KBM-7 (cell line): ENCODE measurements at places on chromosomes 4 and X.
A peak's percentile ranks its signal among the peaks of the same experiment; 100 is the strongest.

- DNase-seq: no peak
These were observed 330.3 kb downstream of the CBLL2 start for GRCh38 chrX:22603060-22603459.

DNA sequence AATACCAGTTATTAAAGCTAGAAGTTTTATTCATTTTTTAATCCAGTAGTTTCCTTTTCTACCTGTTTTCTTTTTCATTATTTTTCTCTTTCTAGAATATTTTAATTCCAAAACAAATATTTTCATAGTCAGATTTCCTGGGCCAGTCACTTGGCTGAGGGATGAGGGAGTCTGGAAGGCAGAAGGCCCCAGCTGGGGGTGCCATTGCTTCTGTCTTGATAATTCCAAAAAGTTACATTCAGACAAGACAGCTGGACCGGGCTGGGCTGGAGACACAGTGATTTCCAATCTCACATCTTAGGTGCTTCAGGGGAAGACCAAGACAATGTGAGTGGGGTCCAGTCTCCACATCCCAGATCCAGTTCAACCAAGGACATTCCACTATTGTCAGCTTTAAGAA is 263.5 kb downstream of the TMA16 start:
- DNase-seq: no peak

GRCh38 chr4:1113311-1114009 is at the start of gene RNF212:
Gene RNF212 (minus strand): TSS chr4:1113564. CDS start chr4:1113464, 100 bp downstream.
- no peak for DNase-seq

- no peak for DNase-seq
These were observed 83.7 kb downstream of the HTRA3 start for GRCh38 chr4:8353158-8353669.

DNA sequence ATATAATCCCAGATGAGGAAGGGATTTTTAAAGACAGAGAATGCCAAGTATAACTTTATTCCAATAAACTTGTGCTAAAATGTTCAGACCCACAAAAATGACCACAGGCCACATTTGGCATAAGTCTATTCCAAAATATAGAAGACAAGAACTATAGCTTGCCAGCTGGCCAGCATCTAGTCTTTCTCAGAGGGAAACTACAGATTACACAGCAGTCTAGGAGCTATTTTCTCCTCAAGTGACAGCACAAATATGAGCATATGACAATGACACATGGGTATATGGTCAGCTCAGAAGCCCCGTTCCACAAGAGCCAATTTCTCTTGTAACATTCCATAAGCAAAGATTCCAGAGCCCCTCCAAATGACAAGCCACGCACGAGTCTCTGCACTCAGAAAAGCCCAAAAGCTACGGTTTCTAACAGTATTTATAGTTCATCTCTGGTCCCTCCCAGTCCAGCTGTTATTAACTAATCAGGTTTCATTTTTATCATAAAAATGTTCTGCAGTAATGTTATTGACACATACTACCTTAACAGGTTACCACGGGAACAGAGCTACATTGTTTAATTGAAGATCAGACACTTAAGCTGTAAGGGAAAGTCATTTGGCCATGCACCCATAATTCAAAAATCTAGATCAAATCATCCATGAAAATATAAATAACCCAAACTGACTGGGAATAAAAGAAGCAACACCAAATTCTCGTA is 70.3 kb downstream of the RAB28 start:
- DNase-seq: no peak

- no peak for DNase-seq
These were observed 385.9 kb upstream of the MAD2L1 start for GRCh38 chr4:120452536-120452935.

DNA sequence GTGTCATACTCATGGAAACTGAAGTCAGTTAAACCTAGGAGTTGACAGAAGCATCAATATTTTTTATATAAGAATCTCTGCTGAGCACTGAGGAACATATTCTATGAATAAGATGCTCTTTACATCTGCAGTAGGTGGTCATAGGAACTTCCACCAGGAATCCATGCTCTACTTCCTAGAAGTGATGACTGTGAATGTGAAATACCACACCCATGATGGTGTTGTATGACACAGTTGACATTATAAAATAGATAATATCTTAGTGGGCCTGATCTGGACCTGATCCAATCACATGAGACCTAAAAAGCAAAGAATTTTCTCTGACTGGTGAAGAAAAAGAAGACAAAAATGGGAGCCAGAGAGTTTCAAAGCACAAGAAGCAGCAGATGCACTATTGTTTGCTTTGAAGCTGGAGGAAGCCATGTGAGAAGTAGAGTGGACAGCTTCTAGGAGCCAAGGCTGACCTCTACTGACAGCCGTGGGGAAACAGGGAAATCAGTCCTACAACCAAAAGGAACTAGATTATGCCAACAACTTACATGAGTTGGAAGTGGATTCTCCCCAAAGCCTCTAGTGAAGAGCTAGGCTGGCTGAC is 68.6 kb upstream of the HS3ST1 start:
- no peak for DNase-seq

GRCh38 chr4:186449954-186450353 is 105.4 kb downstream of the MTNR1A start:
- peak; percentile 12 for DNase-seq

DNA sequence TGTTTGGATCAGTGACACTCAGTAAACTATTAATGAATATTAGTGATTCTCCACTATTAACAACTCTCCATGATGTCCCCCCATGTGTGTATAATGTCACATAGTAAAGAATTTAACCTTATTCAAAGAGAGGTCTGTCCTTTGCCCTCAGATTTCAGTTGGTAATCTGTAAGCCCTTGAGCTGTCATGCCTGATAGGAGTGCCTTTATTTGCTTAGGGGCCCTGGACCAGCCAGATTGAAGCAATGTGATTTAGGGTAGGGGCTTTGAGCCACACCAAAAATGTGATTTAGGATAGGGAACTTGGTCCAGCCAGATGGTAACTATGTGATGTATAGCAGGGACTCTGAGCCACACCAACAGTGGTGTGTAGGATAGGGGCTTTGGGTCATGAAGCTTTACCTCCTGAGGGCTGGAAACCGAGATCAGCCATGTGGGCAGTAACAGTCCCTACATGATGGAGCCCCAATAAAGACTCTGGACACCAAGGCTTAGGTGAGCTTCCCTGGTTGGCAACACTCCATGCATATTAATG is 44.3 kb upstream of the PAGE4 start:
- no peak for DNase-seq

- peak; percentile 43 for DNase-seq
These were observed 57.2 kb downstream of the IRF2 start for GRCh38 chr4:184416913-184417734.

DNA sequence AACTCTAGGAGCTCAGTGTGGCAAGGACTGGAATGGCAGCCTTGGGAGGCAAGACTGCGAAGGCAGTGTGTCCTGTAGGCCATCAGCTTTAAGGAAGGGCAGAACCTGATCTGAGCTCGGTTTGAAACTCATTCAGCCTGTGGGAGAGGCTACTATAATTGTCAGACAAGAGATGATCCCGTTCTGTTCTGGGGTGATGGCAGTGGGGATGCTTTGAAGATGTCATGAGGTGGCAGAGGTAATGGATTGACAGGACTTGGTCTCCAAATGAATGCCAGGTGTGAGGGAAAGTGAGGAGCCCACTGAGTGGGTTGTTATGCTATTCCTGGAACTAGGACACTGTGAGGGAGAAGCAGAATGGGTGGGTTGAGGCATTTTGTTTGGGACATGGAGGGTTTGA is 144.9 kb downstream of the PJA1 start:
- DNase-seq: no peak

DNA sequence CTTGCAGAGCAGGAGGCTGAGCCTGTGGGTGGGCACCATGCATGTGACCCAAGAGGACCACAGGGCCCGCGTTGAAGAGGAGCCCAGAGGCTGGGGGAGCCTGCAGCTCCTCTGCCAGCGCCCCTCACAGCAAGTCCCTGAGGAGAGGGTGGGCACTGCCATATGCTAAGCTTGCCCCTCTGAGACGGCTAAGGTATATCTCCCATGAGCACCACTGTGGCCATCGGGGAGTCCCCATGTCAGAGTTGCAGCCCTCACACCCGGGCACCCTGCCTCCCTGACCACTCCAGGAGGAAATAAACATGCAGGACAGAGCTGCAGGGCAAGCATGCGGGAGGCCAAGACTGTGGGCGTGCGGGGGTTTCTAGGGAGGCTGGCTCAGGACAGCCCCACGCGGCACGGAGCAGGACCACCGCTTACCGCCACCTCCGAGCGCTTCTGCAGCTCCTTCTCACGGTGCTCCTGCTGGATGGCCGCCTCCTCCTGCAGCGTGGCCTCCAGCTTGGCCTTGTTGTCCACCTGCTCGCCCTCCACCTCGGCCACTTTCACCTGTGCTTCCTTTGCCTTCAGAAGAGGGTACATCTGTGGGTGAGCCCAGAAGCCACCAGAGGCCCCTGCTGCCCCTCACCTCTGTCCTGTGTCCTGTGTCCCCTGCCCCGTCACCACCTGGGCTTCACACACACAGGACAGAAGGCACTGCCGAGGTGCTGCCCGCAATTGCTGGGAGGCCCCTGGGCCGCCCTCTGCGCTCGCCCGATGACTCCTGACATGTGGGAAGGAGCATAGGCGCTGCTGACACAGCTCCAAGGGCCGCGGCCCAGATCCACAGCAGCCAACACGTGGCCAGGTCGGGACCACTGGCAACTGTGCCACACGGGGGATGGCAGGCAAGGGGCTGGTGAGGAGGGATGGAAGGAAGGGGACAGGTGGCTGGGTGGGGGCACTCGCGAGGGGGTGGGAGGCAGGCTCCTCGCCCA is 29.8 kb downstream of the FGFR3 start:
- no peak for DNase-seq

- DNase-seq: peak; percentile 68
These were observed 20.3 kb downstream of the SMS start for GRCh38 chrX:21960569-21961541.

GRCh38 chr4:11805842-11806241 is 377.1 kb upstream of the HS3ST1 start:
- peak; percentile 27 for DNase-seq

- no peak for DNase-seq
These were observed 47.1 kb upstream of the CASK start for GRCh38 chrX:41970419-41970818.

DNA sequence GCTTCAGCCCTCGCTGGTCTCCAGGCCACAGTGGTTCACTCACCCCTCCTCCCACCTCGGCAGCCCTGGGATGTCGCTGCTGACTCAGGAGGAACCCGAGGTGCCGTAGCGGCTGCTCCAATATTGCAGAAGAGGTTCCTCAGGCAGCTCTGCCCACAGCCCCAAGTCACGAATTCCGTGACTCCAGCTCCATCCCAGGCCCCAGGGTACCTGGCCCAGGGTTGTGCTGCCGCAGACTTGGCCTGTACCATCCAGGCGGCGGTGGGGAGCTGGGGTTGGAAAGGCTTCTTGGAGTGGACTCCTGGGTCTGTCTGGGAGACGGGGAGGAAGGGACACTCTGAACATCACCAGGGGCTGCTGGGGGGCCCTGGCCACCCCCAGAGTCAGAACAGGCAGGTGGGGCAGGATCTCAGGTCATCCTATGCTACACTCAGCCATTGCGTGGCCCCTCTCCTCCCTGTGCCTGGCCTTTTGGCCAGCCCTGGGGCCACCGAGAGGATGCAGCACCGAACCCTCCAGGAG is 728 bp upstream of the HGFAC start:
- DNase-seq: no peak

DNA sequence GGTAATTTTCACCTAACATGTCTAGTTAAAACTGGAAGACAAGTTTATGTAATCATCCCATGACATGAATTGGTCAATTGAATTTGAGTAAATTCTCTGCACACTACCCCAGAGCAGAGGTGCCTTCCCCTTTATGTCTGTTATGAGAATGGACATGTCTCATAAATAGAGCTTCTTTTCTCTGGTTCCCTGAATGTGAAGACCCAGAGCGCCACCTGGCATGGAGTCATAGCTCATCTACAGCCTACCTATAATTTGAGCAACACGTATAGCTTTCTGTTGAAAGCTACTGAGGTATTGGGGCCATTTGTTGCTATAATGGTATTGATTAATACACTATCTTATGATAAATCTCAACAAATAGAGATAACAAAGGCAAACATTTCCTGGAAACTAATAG is 626.5 kb upstream of the GALNTL6 start:
- DNase-seq: peak; percentile 33

- no peak for DNase-seq
These were observed 101.8 kb upstream of the CXorf51B start for GRCh38 chrX:146707781-146708180.

- peak; percentile 97 for DNase-seq
These were observed 23.3 kb upstream of the TMEM255A start for GRCh38 chrX:120334603-120335002.

GRCh38 chr4:138707746-138708677 is 307.6 kb upstream of the NOCT start:
- no peak for DNase-seq

DNA sequence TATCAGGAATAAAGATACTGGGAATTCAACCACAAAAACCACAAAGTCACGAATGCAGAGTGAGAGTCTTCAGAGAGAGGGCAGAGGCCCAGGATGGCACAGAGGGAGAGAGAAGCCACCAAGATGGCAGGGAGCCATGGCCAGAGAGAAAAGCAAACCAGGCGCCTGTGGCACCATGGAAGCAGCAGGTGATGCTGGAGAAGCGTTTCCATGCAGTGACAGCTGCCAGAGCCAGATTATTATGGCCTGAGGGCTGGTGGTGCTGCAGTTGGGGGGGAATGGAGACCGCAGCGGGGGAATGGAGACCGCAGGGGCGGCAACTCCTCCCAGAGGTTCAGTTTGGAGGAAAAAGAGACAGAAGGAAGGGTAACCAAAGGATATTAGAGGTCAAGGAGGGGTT is 5.8 kb downstream of the TAFAZZIN start:
- DNase-seq: peak; percentile 58

DNA sequence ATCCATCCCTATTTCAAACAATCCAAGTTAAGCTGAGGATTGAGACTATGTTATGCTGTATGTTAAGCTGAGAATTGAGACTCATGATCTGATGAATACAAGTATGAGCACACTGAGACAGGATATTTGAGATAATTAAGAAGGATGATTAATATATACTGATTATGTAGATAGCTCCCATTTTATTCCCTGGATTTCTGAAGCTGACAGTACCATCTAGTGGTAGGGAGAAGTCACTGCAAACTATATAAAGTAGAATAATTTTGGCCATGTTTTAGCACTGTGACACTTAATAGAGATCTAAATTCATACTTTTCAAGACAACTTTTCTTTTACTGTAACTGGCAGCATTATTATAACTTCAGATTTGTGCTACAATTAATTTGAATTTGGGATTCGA is 63.8 kb upstream of the HPRT1 start:
- peak; percentile 35 for DNase-seq

DNA sequence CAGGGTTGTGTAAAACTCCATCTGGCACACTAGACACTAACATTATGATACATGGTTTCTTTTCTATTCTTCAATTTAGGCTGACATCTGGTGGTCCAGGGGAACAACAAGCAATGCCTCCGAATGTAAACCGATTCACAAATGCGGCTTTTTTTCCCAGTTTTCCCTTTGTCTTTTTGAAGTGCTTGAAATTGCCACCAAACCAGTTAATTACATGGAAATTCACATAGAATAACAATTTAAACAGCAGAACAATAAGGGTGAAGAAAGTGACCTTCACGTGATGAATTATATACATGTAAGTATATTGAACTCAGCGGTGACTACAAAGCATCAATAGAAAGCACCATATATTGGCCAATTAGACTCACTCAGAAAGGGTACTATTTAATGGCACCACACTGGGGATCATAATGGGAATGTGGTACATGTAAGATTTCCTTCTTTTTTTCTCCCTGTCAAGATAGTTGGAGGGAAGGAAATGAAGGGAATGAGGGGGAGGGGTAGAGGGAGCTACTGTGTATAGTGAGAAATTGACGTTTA is 103.9 kb downstream of the MMRN1 start:
- DNase-seq: no peak
